Fibroblast of skin of left biceps (primary cell): ENCODE measurements at places on chromosomes 2 and 18.

GRCh38 chr2:172095905-172096625 is 6.6 kb downstream of the DLX2 start:
- DNase-seq, result no peak

DNA sequence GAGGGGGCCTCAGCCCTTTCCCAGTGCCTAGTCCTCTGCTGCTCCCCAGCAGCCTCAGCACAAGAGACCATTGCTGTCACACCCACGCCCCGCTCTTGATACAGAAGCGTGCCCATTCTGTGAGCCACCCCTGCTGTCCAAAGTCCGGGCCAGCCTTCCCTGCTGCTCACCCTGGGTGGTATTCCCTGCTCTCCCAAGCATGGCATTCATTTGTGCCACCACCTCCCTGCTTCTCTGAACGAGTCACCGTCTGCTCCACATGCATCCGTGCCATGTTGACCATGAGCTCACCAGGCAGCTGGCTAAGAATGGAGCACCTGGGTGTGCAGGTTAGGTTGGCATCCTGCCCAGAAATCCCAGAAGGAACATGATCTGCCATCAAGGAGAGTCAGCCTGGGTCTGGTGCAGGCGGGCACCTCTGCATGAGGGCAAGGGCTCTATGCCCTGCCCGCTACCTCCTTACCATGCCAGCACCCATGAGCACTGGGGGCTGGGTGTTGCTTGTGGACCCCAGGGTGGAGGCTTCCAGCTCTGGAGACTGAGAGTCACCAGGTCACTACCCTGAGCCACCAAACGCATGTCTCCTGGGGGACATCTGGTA is 63.0 kb downstream of the TWIST2 start:
- DNase-seq, result no peak

DNA sequence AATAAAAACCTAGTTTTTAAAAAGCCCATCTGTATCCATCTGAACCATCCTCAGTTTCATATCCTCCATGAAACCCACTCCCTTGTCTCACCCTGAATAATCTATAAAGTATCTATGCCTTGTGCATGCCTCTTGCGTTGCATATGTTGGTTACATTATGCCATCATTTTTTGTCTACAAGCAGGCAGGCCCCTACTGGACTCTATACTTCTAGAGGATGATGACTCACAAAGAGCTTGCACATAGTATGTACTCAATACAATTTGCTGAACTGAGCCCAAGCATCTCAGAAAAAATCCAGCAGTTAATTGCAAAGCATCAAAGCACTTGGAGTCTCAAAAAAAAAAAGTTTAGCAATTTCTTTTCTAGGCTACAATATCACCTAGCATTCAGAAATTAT is 95.6 kb downstream of the DYM start:
- no peak for DNase-seq

DNA sequence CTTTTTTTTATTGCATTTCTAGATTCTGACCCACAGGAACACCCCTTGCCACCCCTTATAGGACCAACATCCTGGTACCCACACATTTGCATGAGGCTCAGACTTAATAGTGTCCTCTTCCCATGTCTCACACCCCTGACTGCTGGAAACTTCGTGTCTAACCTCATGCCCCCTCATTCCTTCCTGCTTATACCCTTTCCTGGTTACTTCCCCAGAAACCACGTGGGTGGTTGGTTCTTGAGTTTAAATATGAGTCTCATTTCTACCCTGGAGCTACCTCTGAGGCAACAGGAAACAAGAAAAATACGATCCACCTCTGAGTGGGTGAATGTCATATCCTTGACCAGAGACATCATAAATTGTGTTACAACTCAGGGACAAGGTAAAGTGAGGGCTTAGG is 1.6 kb downstream of the TNP1 start:
- DNase-seq, result no peak

- no peak for DNase-seq
Observed at GRCh38 chr2:33335516-33335915, 140.9 kb upstream of the RASGRP3 start.

GRCh38 chr2:173441222-173441621 is 86.5 kb downstream of the CDCA7 start:
- peak; percentile 53 for DNase-seq

DNA sequence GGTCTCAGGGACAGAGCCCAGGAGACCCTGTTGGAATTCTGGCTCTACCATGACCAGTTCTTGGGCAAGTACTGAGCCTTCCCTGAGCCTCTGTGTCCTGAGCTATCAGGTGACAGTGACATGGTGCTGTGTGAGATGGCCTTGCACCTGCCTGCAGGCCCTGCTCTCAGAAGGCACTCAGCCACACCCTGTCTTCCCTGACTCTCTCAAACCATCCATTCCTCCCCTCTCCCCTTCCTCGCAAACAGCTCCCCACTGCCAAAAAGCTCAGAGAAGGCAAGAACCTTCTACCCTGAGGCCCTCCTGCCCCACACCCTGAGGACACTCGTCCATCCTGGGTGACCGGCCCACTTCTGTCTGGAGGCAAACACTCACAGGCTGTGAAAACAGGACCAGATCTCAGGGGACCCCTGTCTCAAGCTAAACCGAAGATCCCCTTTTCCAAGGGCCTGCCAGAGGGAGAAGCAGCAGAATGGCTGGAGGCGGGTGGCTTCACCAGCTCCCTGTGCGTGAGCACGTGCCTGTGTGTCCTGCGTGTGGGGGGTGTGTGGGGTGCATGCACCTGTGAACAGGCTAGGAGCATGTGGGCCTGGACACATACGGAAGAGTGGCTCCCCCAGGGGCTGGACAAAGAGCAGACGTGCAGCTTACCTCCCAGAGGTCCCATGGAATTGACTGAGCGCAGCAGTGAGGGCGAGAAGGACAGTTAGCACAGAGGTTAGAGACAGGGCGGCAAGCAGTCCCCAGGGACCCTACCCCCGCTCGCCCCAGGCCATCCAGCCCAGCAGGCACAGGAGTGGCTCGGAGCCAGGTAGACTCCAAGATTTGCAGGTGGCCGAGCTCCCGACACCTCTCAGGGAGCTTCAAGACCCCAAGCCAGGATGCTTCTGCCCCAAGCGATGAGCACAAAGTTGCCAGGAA is 53.9 kb downstream of the BIN1 start:
- DNase-seq, result no peak

- no peak for DNase-seq
Observed at GRCh38 chr2:133651861-133652260, 83.6 kb upstream of the NCKAP5 start.

GRCh38 chr2:50401772-50402653 is 629.9 kb downstream of the NRXN1 start:
- peak; percentile 12 for DNase-seq

DNA sequence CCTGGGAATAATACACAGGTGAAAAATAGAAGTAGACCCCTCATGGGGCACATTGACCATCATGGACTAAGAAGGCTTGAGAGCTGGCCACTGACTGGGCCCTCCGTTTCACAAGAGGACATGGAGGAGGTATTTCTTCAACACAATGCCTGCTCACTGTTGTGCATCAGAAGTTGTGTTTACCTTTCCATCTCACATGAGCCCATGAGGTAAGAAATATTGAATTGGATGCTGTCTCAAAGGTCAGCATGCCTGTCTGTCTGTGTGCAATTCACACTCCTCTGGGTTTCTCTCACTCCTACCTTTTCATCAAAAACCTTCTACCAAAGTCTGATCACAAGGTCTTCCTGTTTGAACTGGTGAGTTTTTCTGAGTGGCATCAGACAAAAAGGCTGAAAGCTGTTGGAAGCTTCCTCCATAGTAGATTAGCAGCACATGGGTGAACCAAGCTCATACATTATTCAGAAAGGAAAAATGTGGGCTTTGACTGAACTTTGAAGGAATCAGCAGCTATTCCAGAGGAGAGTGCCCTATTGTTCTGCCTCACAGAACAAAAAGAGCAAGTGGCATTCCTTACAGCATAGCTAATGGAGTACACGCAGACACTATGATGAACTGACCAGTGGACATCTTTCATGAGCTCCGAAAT is 143.2 kb upstream of the RND3 start:
- no peak for DNase-seq
